ENCODE measurements at places on chromosomes 11 and 22.

- no peak for DNase-seq
Observed at GRCh38 chr11:127844876-127845275, 742.5 kb downstream of the ETS1 start.

GRCh38 chr22:41801886-41802285 lies 1.4 kb downstream of the CCDC134 start:
- no peak for DNase-seq

DNA sequence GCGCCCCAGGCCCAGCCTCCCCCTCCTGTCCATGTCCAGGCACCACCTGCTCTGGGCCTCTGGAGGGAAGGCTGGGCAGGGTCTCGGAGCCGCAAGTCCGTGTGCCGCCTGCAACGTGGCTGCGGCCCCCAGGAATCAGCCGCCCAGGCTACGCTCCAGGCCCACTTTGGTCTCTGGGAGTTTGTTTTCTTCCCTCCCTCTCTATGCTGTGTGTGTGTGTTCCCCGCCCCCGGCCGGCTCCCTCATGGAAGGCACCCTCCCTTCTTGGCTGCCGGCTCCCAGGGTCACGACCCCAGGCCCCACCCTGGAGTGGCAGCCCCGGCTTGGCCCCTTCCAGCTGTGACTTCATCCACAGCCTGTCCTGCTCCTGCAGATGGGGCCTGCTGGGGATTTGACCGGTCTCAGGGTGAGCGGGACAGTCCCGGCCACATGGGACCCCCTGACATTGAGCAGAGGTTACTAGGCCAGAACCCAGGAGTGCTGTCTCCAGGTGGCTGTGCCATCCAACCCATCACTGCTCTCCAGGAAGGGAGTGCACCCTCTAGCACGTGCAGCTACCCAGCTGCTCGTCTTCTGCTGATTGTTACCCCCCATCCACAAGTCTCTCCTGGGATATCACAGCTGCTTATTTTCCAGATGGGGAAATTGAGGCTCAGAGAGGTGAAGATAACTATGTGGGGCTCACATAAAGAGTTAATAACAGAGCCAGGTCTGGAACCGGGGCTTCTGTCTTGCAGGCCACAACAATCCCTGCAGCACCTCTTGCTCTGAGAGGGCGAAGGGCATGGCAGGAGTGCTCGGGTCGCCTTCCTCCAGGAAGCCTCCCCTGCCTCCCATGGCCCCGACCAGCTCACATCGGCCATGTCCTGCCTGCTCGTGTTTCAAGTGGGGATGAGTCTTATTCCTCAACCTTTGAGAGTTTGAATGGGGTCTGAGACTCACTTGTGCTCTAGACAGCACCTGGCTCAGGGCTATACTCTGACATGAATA lies 2.8 kb upstream of the LIF start:
- no peak for DNase-seq

GRCh38 chr22:19691007-19691720 lies 23.1 kb upstream of the SEPTIN5 start:
- no peak for DNase-seq

GRCh38 chr11:58024601-58025091 lies 965 bp downstream of the OR9Q1 start:
- DNase-seq: no peak

DNA sequence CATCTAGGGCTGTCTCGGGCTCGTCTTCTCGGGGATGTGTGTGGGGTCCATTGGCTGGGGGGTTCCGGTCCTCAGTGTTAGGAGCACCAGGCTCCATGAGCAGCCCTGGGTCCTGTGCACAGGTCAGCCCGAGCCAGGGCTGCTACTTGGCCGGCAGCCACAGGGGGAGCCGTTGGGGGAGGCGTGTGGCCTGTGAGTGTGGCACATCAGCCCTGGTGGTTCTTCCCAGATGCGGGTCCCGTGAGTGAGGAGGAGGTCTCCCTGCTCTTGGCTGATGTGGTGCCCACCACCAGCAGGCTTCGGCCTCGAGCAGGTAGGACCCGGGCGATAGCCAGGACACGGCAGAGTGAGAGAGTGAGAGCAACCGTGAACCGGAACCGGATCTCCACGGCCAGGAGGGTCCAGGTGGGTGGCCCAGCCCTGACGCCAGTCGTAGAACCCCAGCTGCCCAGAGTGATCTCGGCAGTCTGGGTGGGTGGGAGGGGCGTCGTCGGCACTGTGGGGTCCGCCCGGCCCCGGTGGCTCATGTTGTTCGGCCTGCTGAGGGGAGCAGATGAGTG lies 18.5 kb downstream of the IRF7 start:
- DNase-seq: no peak

GRCh38 chr11:66881927-66882452 lies 25.1 kb downstream of the LRFN4 start:
- no peak for DNase-seq

GRCh38 chr11:58446294-58446693 lies 4.3 kb upstream of the OR5B12 start:
- DNase-seq: no peak

Measured in brain microvascular endothelial cell (primary cell).